T-cell (primary cell): ENCODE measurements at places on chromosomes 4 and X.

- DNase-seq, result no peak
Observed at GRCh38 chrX:3678328-3678727, 35.1 kb downstream of the PRKX start.

DNA sequence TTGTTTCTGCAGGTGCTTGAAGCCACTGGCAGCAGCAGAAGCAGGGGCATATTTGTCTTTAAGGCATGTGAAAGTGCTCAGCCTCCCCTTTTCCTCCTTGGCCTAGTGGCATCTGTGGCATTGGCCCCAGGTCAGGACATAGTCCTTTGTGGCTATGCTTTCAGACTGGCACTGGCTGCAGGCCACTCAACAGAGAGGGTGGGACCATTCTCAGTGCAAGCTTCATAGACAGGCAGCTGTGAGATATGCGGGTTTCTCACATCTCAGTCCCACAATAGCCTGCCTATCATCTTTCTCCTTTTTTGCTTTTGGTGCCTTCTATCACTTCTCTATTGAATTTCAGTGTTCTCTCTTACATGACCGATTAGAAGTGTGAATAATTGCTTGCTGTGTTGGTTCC is 104.8 kb downstream of the ACTRT1 start:
- no peak for DNase-seq

DNA sequence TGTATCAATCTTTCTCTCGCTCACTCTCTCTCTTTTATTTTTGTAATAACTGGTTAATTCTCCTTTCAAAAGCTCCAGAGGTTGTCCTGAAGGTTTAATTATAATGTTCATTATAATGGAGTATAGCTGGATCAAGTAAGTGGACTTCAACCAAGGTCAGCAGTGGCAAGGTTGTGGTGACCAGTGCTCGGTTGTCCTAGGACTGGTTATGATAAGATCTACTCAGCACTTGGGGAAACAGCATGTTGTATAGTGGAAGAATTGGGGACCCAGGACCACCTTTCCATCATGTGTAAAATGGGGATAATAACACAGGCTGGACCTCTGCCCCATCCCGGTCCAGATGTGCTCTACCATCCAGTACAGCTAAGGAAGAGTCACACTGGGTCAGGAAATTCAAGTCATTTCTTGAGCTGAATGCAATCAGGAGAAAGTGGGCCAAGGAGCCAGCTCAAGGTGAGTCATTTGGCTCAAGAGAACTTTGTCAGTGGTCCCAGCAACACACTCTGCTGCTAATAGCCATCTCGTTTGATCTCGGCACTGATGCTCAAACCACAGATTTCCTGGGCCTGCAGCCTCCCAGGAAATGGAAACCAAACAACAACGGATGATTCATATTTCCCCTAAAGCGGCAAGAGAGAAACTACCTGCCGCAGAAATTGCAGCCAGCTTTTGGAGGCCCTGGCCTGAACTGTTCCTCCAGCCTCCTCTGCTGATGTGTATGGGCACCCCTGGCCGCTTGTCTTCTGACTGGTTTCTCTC is 123.6 kb upstream of the RBPJ start:
- DNase-seq, result peak; percentile 22

DNA sequence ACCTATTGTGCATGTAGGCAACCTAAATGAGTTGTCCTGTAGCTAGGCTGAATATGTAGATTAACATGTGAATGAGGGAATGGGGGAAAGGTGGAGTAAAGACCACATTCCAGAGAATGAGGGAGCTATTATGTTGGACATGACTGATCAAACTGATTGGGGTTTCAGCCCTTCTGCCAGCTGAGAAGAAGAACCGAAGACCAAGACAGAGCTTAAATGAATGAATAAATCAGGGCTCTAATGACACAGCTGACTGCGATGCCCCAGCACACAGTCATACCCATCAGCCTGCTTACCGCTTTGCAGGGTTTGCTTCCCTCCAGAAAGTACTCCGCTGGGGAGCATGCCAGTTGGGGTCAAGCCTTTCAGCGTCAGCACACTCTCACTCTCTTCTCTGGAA is 315.4 kb downstream of the PPP3CA start:
- DNase-seq, result no peak

DNA sequence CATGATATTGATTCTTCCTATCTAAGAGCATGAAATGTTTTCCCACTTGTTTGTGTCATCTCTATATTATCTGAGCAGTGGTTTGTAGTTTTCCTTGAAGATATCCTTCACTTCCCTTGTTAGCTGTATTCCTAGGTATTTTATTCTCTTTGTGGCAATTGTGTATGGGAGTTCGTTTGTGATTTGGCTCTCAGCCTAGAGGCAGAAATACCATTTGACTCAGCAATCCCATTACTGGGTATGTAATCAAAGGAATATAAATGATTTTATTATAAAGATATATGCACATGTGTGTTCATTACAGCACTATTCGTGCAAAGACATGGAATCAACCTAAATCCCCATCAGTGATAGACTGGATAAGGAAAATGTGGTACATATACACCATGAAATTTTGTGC is 172.7 kb upstream of the IL15 start:
- DNase-seq, result no peak

GRCh38 chrX:360496-361150 is 26.1 kb downstream of the PPP2R3B start:
- no peak for DNase-seq

DNA sequence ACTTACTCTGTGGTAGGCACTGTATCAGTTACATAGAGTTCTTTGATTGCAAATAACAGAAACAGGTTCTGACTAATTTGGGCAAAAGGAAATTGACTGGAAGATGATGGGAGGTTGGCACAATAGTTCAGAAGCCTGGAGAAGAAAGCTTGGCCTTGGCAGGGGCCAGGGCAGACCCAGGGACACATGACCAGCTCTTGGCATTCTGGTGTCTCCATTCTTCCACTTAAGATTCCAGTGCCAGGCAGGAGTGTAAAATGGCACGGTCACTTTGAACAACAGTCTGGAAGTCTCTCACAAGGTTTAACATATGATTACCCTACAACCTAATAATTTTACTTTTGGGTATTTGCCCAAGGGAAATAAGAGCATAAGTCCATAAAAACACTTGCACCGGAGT is 175.9 kb downstream of the BCOR start:
- no peak for DNase-seq

DNA sequence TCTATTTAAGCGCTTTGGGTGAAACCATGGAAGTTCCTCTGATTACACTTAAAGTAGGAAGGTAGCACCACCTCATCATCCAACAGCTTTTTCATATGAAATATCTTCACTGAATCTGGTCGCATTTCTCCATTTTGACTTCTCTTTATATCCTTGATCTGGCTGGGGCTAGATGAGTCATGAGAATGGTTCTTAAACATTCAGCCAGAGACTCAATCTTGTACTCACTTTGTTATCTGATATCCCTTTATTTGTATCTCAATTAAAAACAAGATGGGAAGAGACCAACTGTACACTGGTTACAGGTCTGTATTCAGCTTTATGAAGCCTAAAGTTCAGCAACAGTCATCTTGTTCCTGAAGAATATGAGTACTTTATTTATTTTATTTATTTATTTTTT is 84.9 kb downstream of the CBLL2 start:
- DNase-seq, result no peak
